ENCODE measurements at places on chromosomes 16 and 17.

- DNase-seq, result no peak
These were observed 317.1 kb downstream of the PHKB start for GRCh38 chr16:47778106-47778801.

- no peak for DNase-seq
These were observed 51.5 kb downstream of the CHCT1 start for GRCh38 chr17:60473788-60474187.

DNA sequence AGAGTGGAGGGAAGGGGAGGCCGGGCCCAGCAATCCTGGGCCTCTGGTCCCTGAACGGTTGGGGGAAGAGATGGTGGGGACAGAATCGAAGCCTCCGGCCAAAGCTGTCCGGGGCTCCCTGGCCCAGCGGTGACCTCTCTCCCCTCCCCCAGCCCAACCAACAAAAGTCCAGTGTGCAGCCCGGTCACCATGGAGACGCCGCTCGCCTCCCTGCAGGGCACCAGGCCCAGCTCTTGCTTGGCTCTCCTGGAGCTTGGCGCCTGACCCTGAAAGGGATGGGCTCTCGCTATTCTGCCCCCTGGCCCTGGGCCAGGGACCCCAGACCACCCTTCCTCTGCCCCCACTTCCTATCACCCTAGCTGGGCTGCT, 1.3 kb downstream of the METRN start:
- no peak for DNase-seq

DNA sequence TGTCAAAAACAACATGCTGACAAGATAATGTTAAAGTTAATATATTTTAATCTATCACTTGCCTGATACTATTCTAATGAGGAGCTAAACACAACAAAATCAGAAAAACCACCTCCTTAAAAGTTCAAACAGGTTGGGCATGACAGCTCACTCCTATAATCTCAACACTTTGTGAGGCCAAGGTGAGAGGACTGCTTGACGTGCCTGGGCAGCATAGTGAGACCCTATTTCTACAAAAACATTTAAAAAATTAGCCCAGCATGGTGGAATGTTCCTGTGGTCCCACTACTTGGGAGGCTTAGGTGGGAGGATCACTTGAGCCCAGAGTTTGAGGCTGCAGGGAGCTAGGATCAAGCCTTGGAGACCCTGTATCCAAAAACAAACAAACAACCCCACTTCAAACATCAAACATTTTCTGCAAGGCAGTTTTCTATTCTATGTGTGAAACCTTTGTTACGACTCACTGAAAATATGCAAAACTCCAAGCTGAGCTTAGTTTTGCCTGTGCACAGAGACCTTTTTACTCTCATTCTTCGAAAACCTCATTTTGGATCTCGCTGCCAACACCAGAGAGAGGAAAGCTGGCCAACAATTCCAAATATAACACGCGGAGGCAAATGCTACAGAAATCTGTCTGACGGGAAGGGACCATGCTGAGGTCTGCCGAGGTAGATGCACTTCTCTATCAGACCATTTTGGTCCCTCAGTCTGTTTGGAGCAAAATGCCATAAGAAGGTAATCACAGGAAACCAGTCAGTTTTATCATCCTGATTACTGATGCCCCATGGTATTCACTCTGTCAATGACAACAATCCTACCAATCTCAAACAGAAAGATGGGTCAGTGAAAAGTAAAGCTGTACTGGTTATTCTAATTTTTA, 6.2 kb downstream of the PHF12 start:
- DNase-seq, result no peak

DNA sequence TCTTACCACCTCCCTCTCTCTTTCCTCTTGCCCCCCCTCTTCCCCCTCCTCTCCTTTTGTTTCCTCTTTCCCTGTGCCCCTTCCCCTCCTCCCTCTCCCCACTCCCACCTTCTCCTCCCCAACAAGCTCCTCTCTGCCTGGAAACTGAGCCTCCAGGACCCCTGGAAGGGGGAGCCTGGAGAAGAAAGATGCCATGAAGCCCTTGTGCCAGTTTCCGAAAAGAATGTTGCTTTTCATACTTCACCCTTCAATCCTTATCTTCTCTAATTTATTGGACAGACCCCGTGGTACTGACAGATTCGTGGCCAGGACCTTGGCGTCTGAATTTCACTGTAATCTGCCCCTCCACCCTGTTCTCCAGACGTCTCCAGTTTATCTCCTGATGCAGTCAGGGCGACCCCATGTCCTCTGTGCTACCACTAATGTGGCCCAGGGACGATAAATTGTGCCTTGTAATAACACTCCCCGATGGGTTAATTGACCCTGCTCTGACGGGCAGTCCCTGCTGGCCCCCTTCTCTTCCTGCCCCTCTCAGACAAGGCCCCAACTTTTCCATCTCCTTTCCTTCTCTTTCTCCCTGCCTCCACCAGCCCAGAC, 138.4 kb upstream of the GSE1 start:
- DNase-seq, result peak; percentile 73

- no peak for DNase-seq
These were observed 579.1 kb downstream of the CDH13 start for GRCh38 chr16:83205896-83206295.

DNA sequence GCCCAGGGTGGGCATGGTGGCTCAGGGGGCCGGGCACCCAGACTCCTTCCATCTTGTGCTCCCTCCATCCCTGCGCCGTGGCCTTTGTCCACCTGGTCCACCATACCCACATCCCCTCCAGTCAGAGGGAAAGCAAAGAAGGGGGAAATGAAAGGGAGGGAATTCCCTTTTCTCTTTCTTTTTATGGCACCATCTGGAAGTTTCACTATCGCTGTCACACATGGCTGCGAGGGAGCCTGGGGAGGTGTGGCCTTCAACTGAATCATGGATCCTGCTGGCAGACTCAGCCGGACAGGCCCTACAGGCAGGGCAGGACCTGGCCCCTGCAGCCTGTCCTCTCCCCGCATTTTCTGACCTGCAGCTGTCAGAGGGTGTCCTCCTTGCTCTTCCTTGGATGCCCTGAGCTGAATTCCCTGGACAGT, 6.2 kb downstream of the SLC12A3 start:
- DNase-seq, result no peak

GRCh38 chr16:11742093-11742535, 543 bp downstream of the TXNDC11 start:
- DNase-seq, result peak; percentile 55

GRCh38 chr17:63277629-63278028, 168.5 kb downstream of the CYB561 start:
- no peak for DNase-seq

GRCh38 chr16:23182679-23183542, at the start of gene SCNN1G:
Gene SCNN1G, plus strand, starts transcription at chr16:23182745. Its CDS starts 3,527 bp downstream, at chr16:23186272.
- DNase-seq, result no peak

DNA sequence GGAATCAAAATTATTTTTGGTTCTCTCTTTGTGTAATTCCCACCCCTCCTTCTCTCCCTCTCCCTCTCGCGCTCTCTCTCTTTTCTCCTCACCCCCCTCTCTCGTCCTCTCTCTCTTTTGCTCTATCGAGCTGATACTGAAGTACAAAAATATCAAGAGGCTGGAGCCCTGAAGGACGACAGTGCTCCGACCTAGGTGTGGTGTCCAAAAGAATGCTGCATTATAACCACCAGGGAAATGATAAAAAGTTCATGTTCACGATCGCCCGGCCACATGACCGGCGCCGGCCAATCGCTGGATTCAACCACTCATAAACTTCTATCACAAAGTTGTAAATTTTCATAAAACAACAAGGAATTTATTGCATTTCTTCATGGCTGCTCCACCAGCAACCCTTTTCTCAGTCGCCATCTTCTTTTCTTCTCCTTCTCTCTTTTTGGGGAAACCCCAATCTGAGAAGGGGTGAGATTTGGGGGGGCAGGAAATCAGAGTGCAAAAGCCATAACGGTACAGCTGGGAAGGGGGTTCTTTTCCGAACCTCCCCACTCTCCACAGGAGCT, at the start of gene HOXB6:
TSS of gene HOXB6 (minus strand) at position 217 of the 560 bp plus-strand sequence. CDS start 6,836 bp downstream, outside the sequence.
- DNase-seq, result no peak

DNA sequence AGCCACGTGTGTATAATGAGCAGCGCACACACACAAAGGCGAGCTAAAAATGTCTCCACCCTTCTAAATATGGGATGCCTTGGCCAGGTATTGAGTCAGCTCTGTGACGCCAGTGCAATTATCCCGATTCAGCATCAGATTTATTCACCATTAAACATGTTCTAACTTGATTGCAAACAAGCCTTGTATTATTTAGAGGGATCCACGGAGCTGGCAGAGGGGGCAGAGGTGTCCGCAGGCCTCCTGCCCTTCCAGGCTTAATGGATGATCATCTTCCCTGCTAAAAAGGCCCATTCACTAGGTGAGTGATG, 591.7 kb downstream of the MAF start:
- DNase-seq, result no peak

- peak; percentile 26 for DNase-seq
These were observed 4.4 kb downstream of the CACNA1G start for GRCh38 chr17:50564916-50565315.

GRCh38 chr17:9002606-9003354, 18.5 kb upstream of the NTN1 start:
- peak; percentile 57 for DNase-seq

GRCh38 chr17:1146561-1147265, 33.1 kb downstream of the ABR start:
- no peak for DNase-seq

DNA sequence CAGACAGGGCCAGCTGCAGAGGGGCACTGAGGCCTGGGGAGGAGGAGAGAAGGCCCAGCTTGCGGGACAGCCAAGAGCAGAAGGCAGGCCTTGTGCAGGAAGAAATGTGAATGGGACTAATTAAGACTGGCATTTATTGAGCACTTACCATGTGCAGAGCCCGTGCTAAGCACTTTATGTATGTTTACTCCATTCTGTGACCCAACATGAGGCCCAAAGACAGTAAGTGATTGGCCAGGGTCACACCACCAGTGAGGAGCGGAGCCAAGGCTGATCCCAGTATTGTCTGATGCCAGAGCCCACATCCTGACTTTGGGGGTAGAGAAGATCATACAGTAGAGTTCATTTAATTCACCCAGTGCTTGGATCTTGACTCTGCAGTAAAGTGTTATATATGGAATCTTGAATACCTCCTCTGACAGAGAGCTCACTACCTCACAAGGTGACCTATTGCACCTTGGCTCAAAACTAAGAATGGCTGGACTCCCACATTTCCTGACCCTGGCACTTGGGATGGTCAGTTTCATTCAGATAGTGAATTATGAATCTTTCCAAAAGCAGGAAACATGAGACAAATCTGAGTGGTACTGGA, 13.6 kb downstream of the KATNB1 start:
- DNase-seq, result no peak

- DNase-seq, result no peak
These were observed 255.4 kb downstream of the IRX3 start for GRCh38 chr16:54031107-54031760.

DNA sequence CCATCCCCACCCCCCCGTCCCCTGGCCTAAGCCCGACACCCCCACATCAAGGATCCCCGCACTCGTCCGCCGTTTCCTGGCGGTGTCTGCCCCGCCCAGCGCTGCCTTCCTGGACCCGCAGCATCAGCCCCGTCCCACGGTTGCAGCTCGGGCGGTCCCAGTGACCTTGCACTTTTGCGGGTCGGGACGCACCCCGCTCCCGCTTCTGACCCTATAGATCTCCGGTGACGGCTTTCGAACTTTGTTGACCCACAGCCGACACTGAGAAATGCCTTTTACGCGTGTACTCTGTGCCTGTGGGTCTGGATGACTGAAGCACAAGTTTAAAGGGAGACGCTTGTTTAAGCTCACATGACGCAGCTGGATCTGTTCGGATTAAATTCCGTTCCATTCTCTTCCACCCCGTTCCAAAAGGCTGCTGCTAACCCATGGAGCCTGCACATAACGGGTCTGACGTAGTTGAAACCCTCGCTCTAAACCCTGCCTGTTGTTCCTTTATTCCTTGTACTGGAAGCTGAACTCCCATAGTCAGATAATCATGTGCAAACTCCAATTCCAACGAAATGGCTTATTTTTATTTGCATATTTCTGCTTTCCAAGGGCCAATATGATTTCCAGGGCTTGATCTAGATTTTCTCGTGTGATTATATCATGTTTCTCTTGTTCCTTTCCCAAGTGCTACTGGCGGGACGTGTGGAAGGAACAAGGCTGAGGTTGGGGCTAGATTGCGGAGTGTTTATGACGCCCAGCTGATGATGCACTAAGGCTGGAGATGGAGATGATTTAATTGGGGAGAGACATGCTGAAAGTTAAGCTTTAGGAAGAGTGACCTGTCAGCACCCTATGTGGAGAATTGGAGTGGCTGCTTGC, 834 bp downstream of the FLYWCH1 start:
- DNase-seq, result peak; percentile 50

- no peak for DNase-seq
These were observed 69.6 kb downstream of the SEC14L1 start for GRCh38 chr17:77210331-77210730.

GRCh38 chr17:15952048-15952532, 7.2 kb downstream of the ADORA2B start:
- peak; percentile 23 for DNase-seq

- no peak for DNase-seq
These were observed 11.0 kb downstream of the DNASE1 start for GRCh38 chr16:3665508-3665907.

DNA sequence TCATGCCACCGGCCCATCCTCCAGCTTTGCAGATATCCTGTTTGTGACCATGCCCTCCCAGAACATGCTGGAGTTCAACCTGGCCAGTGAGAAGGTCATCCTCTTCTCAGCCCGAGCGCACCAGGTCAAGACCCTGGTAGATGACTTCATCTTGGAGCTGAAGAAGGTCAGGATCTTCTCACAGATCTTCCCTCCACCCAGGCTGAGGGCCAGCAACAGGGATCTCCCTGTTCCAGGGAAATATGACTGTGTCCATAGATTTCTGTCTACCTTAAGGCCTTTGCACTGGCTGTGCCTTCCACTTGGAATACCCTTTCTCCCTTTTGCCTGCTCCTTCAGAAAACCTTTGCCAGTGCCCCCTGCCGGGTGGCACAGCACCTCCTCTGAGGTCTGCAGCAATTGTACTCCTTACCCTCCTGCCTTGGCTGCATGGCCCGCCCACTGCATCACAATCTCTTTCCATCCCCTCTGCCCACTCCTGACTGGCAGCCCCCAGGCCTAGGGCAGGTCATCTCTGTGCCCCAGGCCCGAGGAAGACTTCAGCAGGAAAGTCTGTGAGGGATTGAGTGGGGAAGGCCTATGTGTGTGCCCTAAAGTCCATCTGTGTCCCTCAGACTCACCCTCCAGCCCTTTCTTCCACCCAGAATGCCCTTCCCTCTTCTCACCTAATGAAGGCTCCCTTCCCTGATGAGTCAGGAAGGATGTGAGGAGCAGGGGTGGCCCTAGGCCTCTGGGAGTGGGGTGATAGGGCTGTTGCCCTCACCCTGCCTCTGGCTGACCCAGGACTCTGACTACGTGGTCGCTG, 27.3 kb upstream of the ALKBH5 start:
- peak; percentile 31 for DNase-seq

- DNase-seq, result no peak
These were observed 84.1 kb downstream of the RAB11FIP4 start for GRCh38 chr17:31475378-31476162.

GRCh38 chr17:78146881-78147280, 696 bp downstream of the C17orf99 start:
- no peak for DNase-seq

DNA sequence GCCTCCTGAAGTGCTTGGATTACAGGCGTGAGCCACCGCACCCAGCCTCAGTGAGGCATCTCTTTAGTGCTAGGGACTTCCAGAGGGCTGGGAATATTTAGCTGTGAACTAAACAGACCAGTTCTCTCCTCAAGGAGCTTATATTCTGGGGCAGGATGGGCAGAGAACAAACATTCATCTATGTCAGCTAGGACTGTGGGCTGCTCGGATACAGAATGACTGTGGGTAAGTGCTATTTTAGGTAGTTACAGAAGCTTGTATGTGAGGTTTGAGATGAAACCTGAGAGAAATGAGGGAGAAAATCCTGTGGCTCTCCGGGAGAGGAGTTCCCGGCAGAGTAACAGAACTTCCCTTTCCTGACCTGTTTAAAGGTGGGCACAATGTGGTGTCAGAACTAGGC, 6.2 kb upstream of the INPP5K start:
- DNase-seq, result no peak

GRCh38 chr17:35906926-35907637, 23.5 kb downstream of the RDM1 start:
- no peak for DNase-seq
